ENCODE measurements at places on chromosomes 4 and X. TPM values are rescaled to one million over a fixed set of nuclear protein-coding genes. Genes with fewer than 3 reads are reported as not detected.

Gene CFAP99
- polyA plus RNA-seq: 0.57 TPM

Gene NUDT11
- 15.6 TPM for polyA plus RNA-seq

Gene DDX53
- not detected for polyA plus RNA-seq

GRCh38 chrX:149313871-149314371 lies 191.2 kb downstream of the IDS start:
- no peak for DNase-seq

GRCh38 chrX:129798456-129798855 lies 18.7 kb downstream of the SASH3 start:
- DNase-seq: no peak

- no peak for DNase-seq
Observed at GRCh38 chr4:149158817-149159216, 656.8 kb downstream of the IQCM start.

GRCh38 chr4:23348789-23349498 lies 540.9 kb downstream of the PPARGC1A start:
- DNase-seq: no peak

GRCh38 chr4:151184523-151185458 lies 85.4 kb downstream of the RPS3A start:
- no peak for DNase-seq

- DNase-seq: no peak
Observed at GRCh38 chr4:112213856-112214255, 17.7 kb upstream of the AP1AR start.

DNA sequence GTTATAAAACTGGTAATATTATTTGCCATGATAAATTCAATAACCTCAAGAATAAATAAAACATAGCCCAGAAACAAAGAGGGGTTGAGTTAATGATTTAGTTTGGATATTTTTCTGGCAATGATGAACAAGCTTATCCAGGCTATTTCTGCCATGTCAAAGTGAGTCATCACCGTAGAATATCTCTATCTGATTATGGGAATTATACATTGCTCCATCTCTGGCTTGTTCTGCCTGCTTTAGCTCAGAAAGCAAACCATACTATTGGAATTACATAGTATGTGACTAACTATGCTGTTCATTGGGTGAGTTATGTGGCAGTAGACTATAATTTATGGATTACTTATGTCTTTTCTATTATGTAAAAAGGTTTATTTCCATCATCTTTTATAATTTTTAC lies 680.1 kb upstream of the AADAT start:
- DNase-seq: no peak

DNA sequence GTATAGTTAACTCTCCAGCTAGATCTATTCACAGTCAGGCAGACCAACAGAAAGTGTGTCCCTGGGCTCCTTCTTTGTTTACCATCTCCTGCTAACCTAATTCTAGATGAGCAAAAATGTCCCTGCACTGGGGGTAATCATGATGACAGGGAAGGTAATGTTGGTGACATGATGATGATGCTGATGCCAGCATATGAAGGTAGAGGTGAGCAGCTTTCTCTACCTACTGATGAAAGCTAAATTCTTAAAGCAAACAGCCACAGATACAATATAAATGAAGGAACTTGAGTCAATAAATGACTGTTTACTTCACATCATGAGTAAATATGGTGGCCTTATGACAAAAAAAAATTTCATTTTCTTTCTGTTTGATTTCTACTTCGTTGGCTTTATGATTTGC lies 78.5 kb downstream of the NKX6-1 start:
- no peak for DNase-seq

GRCh38 chrX:37796805-37797204 lies 16.9 kb downstream of the CYBB start:
- no peak for DNase-seq

GRCh38 chr4:26412381-26413372 lies 77.6 kb downstream of the CCKAR start:
- DNase-seq: no peak

GRCh38 chr4:109574931-109575804 lies 15.1 kb downstream of the MCUB start:
- DNase-seq: no peak

Data from right renal cortex interstitium (tissue), 3 donors.